ENCODE measurements at places on chromosomes 6 and 20.

DNA sequence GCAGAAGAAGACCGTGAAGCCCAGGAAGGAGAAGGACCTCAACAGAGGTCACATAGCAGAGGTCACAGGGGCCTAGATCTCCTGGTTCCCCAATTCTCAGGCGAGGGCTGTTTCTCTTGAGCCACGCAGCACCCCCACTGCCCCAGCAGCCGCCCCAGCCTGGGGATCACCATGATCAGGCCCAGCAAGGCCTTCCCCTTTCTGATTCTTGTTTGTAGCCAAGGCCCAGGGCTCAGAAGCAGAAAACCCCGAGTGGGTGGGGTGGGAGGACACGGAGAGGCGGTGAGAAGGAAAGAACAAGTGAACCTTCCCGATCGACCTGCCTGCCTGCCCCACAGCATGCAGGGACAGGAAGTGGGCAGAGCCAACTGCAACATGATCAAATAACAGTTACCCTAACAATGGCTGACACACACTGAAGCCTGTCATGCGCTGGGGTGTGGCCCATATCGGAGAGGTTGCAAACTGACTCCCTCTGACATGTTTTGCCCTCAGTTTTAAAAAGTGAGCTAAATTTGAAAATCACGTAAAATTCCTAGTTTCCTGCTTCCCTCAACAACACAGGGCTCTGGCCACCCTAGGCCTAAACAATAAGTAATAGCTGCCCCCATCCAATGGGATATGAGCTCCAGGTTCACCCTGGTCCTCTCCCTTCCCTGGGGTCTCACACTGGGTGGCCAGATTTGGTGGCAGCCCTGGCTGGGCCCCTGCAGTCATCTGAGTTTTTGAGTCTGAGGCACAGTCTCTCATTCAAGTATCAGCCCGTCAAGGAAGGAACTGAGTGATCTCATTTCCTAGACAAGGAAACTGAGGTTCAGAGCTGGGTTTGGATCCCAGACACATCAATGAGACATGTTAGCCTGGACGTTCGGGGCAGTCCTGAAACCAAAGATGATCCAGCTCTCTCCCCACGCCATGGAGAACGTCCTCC, 6.5 kb downstream of the PEDS1 start:
- DNase-seq: peak; percentile 74

GRCh38 chr6:115766745-115767462, 293.8 kb downstream of the FRK start:
- no peak for DNase-seq

DNA sequence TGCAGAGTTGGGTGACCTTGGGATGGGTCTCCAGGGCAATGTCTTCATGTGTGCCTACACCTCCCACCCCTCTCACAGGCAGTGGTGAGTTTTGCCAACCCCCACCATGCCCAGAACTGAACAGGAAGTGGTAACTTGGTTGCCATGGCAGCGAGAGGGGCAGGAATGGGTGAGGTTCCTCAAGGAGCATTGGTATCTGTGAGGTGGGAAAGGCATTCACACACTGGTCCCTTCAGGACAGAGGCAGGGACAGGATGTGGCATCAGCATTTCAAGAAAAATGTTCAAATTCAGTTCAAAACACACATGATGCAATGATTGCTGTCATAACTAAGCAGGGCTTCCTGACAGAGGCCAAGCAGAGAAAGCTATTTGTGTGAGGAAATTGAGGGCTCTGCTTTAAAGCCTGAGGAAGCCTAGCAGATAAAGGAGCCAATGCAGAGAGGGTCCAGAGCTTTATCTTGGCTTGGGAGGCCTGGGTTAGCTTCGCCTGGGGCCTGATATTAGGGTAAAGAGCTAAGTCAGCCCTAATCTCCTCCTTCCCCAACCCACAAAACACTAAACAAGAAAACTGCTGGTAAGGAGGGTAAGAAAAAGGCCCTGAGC, 551 bp downstream of the TREML2 start:
- DNase-seq: no peak

DNA sequence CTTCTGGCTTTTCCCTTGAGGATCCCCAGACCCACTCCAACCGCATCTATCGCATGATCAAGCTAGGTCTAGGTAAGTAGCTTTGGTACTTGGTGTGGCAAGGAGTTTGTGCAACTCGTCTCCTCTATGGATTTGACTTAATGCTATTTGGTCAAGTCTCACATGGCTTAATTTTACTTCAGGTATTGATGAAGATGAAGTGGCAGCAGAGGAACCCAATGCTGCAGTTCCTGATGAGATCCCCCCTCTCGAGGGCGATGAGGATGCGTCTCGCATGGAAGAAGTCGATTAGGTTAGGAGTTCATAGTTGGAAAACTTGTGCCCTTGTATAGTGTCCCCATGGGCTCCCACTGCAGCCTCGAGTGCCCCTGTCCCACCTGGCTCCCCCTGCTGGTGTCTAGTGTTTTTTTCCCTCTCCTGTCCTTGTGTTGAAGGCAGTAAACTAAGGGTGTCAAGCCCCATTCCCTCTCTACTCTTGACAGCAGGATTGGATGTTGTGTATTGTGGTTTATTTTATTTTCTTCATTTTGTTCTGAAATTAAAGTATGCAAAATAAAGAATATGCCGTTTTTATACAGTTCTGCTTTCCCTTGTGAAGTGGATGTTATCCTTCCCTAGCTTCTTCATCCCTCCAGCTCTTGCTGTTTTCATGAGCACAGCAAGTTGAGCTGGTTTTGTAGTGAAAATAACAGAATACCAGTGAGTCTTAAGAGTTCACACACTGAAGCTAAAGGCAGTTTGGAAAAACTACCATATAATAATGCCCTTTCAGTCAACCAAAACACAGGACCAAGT, 3.8 kb downstream of the SLC35B2 start:
- no peak for DNase-seq

DNA sequence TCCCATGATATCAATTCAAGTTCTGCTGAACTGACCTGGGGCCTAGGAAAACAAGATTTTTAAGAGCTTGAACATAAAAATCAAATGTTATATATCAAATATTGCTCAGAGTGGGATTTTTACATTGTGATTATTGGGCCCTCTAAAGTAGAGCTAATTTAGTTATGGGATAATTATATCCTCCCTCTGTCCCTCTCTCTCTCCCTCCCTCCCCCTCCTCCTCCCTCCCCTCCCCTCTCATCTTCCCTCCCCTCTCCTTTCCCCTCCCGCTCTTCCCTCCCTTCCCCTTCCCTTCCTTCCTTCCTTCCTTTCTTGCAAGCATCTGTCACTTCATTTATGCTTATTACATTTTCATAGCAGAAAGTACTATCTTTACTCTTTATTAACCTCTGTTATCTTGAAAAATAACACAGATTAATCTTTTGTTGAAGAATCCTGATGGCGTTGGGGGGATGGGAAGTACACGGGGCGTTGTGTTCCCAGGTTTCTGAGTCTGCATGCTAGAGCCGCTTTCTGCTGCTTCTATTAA, 32.8 kb downstream of the KIF25 start:
- DNase-seq: no peak

DNA sequence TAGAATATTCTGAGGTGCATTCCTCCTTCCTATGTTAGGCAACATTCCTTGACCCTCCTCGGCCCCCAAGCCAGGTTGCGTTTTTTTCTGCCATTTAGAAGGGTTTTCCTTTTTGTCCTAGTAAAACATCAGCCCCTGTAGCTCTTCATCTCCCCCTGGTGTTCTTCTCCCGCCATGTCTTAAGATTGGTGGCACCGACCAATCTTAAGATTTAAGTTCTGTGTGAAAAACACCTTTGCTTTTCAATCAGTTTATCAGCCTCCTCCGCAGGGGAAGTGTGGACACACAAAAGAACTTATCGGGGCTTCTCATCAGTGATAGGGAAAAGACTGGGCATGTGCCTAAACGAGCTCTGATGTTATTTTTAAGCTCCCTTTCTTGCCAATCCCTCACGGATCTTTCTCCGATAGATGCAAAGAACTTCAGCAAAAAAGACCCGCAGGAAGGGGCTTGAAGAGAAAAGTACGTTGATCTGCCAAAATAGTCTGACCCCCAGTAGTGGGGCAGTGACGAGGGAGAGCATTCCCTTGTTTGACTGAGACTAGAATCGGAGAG, 719 bp upstream of the EDN1 start:
- peak; percentile 16 for DNase-seq

GRCh38 chr20:62503401-62504178, 27.8 kb upstream of the GATA5 start:
- DNase-seq: no peak

GRCh38 chr6:40427196-40427595, 160.0 kb downstream of the LRFN2 start:
- no peak for DNase-seq

- no peak for DNase-seq
Measured at GRCh38 chr20:45223136-45223535, 2.0 kb downstream of the SEMG2 start.

DNA sequence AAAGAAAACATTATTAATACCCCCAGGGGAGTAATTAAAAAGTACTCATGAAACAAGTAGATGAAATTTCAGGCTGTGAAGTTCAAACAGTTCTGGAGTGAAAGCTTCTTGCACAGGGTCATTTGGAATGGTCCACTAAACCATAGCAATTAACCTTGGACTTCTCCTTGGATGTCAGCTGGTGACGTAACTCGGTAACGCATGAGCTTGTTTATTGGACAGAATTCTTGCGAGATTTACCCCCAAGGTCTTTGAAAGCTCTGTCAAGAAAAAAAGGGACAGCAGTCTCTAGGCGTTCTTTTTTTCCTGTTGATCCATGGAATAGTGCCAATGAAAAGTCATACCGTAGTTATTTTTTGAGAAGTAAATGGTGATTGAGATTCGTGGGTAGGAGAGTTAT, 2.2 kb downstream of the CD83 start:
- DNase-seq: no peak

DNA sequence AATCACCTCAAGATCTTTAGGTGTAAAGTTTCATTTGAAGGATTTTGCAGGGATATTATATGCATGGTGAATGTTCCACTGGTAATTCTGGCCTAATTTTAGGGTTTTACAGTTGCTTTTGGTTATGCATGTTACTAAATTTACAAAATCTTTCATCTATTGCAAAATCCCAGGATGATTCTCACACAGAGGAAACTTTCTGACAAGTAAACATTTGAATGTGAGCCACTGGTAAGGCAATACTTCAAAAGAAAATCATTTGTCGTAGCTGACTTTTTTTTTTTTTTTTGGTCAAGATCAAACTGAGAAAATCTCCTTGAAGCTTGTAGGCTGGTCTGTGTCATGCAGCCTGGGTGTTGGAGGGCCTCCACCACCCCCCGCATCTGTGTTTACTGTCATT, 141.9 kb upstream of the EXOC2 start:
- DNase-seq: no peak

GRCh38 chr20:41334036-41334435, 6.6 kb upstream of the LPIN3 start:
- DNase-seq: no peak

- no peak for DNase-seq
Measured at GRCh38 chr6:73565767-73566485, 45.1 kb upstream of the EEF1A1 start.

- no peak for DNase-seq
Measured at GRCh38 chr6:37987559-37987958, 168.0 kb downstream of the ZFAND3 start.

GRCh38 chr20:60046011-60046413, 87.8 kb downstream of the CDH26 start:
- DNase-seq: no peak

- no peak for DNase-seq
Measured at GRCh38 chr6:132624175-132624574, at the start of gene TAAR2. Gene TAAR2 (minus strand): TSS chr6:132624275. CDS start chr6:132624275, 0 bp downstream.

- DNase-seq: no peak
Measured at GRCh38 chr6:3719462-3720308, 31.8 kb downstream of the PXDC1 start.

DNA sequence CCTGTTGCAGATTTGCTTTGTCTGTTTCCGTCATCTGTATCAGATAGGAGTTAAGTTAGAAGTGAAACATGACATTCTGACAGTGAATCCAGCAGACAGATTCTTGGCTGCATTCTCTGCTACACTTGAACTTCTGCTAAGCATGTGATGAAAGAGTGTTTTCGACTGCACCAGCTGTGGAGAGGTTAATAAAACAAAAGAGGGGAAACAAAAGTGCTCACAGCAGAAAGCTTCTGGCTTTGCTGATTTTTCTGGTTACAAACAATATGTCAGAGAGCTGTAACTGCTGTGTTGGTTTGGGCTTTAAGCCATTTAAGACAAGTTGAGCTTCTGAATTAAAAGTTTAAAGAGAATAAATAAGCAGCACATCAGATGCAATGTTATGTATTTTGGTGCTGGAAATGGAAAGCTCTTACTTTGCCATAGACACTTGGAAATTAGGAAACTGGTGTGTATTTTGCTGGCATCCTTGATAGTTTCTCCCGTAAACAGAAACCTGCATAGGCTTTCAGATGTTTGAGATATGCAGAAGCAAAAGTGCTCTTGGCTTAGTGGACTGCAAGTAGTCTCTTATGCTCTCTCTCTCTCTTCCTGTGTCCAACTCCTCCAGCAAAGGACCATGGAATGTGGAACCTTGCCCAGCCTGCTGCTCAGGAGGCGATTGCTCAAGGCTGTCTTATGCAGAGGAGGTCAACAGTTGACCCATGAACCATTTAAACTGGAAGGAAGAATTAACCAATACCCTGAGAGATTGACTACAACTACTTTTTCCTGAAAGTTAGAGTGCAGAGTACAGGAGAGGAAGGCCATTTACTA, 104.9 kb downstream of the RPS12 start:
- no peak for DNase-seq

DNA sequence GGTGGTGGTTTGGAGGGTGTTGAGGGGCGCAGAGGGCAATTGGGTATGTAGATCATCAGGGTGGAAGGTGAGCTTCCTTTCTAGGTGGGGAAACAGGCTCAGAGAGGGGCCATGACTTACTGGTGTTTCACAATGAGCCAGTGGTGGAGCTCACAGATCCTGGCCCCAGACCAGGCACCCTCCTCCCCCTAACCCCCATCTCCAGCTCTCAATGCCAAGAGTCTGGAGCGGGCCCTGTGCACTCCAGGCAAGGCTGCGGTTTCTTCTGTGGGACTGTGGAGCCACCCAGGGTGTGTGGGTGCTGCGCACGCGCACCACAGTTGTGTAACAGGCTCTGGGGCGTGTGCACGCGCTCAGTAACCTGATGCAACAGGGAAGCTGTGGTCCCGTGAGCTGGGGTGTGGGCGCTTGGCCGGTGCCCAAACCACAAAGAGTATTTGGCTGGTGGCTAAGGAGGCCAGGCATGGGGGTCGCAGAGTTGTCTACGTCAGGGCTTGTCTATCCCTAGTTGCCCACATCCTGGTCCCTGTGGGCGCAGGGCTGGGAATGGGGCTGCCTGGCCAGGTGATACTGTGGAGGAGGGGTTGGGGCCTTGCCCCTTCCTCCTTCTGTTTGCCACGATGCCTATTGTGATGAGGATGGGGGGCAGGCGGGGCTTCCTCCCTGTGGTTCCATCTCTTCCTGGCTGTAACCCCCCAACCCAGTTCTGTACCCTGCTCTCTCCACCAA, 37.5 kb upstream of the MRPS18A start:
- DNase-seq: peak; percentile 52

DNA sequence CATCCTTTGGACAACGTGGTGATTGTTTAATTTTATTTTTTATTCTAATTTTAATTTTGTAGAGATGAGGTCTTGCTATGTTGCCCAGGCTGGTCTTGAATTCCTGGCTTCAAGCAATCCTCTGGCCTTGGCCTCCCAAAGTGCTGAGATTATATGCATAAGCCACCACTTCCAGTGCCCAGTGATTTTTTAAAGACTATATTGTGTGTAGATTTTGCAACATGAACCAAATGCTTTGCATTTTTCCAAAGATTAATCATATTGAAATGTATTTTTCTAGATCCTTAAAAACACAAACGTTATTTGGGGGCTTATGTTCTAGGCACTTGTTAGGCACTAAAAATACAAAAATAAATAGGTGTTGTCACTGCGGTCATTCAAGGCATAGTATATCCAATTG, 117.6 kb upstream of the CCN2 start:
- DNase-seq: no peak

GRCh38 chr6:3791526-3792203, 40.2 kb upstream of the PXDC1 start:
- DNase-seq: no peak

All from stimulated activated CD4-positive, alpha-beta T cell treated with anti-CD3 and anti-CD28 coated beads, Interleukin-1b, Interleukin-23, amount 100 ng/mL, for 4 hours (primary cell).